ENCODE measurements at places on chromosomes 11 and 22. TPM values are rescaled to one million over a fixed set of nuclear protein-coding genes. Genes with fewer than 3 reads are reported as not detected.

The CEND1 gene
- not detected for total RNA-seq

- no peak for DNase-seq
Measured at GRCh38 chr22:33682927-33683326, 237.3 kb downstream of the LARGE1 start.

GRCh38 chr11:120597250-120598215, 86.0 kb downstream of the GRIK4 start:
- peak; percentile 59 for DNase-seq

The PDGFD gene
- total RNA-seq, result 62.0 TPM

DNA sequence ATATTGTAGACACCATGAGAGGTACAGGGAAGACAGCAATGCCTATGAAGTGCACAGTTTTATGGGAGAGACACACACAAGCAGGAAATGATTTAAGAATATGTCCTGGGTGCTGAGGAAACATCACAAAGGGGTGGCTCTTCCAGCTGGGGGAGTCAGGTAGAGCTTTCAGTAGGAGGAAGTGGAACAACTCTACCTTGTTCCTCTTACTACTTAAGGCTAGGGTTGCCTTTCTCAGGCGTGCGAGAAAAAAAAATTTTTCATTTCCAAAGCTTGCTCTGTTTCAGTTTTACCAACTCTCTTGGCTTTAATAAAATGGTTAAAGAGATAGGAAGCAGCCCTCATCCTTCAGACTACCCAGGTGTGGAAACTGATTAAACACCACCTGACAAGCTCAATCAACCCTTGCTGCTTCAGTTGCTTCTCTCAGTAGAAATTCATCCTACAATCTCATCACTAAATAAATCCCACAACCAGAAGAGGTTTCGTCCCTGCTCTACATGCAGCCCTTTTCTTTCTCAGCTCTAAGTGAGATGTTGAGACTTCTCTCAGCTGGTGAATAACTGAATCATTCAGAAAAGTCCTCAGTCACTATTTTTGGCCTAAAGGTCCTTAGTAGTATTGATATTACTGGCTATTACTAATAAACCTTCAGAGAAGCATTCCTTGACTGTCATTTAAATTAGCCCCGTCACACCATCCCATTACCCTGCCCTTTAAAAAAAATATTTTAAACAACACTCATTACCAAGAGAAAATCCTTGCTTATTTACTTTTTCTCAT, 5.9 kb downstream of the ABTB2 start:
- no peak for DNase-seq

DNA sequence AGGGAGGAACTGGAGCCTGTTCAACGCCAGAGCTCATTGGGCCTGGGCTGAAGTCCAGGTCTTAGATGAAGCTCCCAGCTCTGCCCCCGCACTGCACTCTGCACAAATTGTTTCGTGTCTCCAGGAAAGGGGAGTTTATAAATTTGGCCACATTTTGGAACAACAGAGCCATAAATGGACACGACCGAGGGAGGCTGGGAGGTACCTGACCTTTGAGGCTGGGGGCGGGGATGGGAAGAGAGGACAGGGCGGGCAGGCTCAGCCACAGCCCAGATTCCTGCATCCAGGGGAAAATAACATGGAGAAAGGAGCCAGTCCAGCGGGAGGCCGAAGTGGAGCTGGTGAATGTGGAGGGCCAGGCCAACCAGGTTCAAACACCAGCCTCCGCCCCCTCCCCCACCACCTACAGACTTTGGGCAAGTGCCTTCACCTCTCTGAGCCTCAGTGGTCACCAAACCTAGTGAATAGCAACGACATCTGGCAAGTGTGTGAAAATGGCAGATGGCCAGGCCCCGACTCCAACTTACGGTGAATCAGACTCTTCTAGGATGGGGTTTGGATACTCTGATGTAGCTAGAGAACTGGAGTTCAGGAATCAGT, 36.8 kb upstream of the SMTN start:
- DNase-seq, result peak; percentile 88

DNA sequence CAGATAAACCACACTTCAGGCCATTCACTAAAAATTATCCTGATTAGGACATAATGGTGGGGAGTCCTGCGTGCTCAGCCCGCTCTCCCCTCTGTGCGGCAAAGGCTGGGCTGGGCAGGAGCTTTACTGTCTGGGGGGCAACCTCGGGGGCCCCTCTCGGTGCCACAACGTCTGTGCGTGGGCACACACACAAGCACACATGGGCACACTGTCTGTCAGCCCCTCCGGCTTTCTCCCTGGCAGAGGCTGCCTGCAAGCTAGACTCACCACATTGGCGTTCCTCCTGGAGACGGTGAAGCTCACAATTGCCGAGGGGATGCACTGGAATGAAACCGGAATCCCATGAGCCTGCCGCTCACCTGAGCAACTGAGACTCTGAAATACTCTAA, 5.2 kb downstream of the MLC1 start:
- no peak for DNase-seq

GRCh38 chr22:37485395-37486223, 575 bp downstream of the MFNG start:
- no peak for DNase-seq

- DNase-seq, result no peak
Measured at GRCh38 chr11:12229450-12230229, 119.2 kb downstream of the MICAL2 start.
